ENCODE measurements at places on chromosomes 7 and 10. TPM values are rescaled to one million over a fixed set of nuclear protein-coding genes. Genes with fewer than 3 reads are reported as not detected.
A peak's percentile ranks its signal among the peaks of the same experiment; 100 is the strongest.

TUBB8 gene
- not detected for total RNA-seq

SLIT1 gene
- total RNA-seq: 0.11 TPM

DOCK4 gene
- 17.2 TPM for total RNA-seq

FOXI2 gene
- total RNA-seq: not detected

HOXA5 gene
- 22.6 TPM for total RNA-seq

- DNase-seq: no peak
Measured at GRCh38 chr7:85324145-85324799, 137.4 kb upstream of the SEMA3D start.

DNA sequence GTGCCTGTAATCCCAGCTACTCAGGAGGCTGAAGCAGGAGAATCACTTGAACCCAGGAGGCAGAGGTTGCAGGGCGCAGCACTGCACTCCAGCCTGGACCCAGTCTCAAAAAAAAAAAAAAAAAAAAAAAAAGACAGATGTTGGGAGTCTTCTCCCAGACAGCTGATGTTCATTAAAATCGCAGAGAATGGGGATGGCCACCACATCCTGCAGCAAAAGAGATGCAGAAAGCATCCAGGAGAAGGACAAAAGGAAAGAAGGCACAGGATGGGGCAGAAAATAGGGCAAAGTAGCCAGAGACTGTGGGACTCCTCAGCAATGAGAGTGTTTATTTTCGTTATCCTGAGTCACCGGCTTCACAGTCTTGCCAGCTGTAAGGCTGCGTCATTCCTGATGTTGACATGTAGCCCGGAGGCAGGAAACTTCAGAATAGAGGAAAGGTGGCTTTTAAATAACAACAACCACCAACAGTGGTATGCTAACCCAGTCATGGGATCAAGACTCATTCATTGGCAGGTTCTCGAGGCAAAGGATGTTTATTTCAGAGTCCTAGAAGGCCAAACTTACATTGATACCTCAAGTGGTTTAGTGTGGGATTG lies 149.5 kb upstream of the SVIL start:
- peak; percentile 96 for DNase-seq

- no peak for DNase-seq
Measured at GRCh38 chr10:90612276-90612675, 245.6 kb downstream of the HTR7 start.

- DNase-seq: peak; percentile 90
Measured at GRCh38 chr7:27235387-27236311, 7.0 kb upstream of the EVX1 start.
